Aortic smooth muscle cell (primary cell): ENCODE measurements at places on chromosomes 4 and X. TPM values are rescaled to one million over a fixed set of nuclear protein-coding genes. Genes with fewer than 3 reads are reported as not detected.

Gene SPANXN4
- total RNA-seq = not detected in 2 replicates

Gene PCDH10
- 26.4 and 50.9 TPM in 2 replicates for total RNA-seq

Gene CYSLTR1
- 0.26 and 1.1 TPM in 2 replicates for total RNA-seq

Gene INTU
- 2.9 and 4.2 TPM in 2 replicates for total RNA-seq

Gene DCAF4L1
- total RNA-seq = 0.06 and 0.13 TPM in 2 replicates

Gene CLNK
- total RNA-seq = not detected in 2 replicates

Gene CXCR3
- not detected in 2 replicates for total RNA-seq

Gene NOA1
- 12.3 and 15.8 TPM in 2 replicates for total RNA-seq

Gene HELT
- not detected in 2 replicates for total RNA-seq

Gene LCORL
- 8.1 and 9.9 TPM in 2 replicates for total RNA-seq

Gene SNCA
- 1.4 and 2.4 TPM in 2 replicates for total RNA-seq

Gene REPS2
- 0.37 and 0.40 TPM in 2 replicates for total RNA-seq

Gene FRG2
- not detected in 2 replicates for total RNA-seq

Gene FOXR2
- total RNA-seq = not detected in 2 replicates

Gene TLR10
- total RNA-seq = not detected in 2 replicates

Gene RASL11B
- 0.06 TPM in 1 of 2 replicates, not detected in the other for total RNA-seq

Gene CT45A2
- total RNA-seq = not detected in 2 replicates

Gene SH3RF1
- 35.0 and 45.0 TPM in 2 replicates for total RNA-seq

Gene OPN1MW2
- total RNA-seq = not detected in 2 replicates

Gene ATG4A
- 15.8 and 15.9 TPM in 2 replicates for total RNA-seq

Gene EDA2R
- total RNA-seq = 8.3 and 9.0 TPM in 2 replicates

Gene MAGEA12
- not detected in 2 replicates for total RNA-seq

Gene GPRASP1
- total RNA-seq = 2.3 and 2.9 TPM in 2 replicates
